Suprapubic skin (tissue), 4 donors: ENCODE measurements at places on chromosomes 2 and 18. TPM values are rescaled to one million over a fixed set of nuclear protein-coding genes. Genes with fewer than 3 reads are reported as not detected.

Gene OR6B2
- total RNA-seq: not detected

Gene ACVR1C
- 0.44 TPM for total RNA-seq

GRCh38 chr2:42924418-42924886, 132.1 kb upstream of the HAAO start:
- H3K27ac ChIP-seq: peak overlapping the region; percentile 92
- H3K36me3 ChIP-seq: no peaks in the 10 kb centered on the region
- H3K4me3 ChIP-seq: no peak overlapping the region
- no peaks in the 10 kb centered on the region for H3K27me3 ChIP-seq

DNA sequence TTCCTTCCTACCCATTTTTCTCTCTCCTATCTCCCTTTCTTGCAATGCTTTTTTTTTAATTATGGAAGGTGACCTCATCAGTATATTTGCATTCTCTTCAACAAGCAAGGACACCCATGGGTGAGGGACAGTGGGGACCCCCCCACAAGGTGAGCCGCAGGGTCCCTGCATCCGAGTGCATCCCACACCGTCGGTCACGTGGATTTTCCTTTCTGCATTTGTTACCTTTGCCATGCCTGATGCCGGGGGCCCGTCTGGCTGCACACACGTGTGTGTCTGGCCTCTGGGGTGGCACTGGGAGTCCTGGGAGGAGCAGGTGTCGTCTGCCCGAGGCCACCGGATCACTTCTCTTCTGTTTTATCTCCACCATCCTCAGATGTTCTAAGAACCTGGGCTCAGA, 30.1 kb upstream of the SNTG2 start:
- H3K27me3 ChIP-seq: peaks cover 2% of the 10 kb centered on the region
- H3K27ac ChIP-seq: no peak overlapping the region
- no peaks in the 10 kb centered on the region for H3K36me3 ChIP-seq
- H3K4me1 ChIP-seq: no peaks in the 10 kb centered on the region
- no peak for DNase-seq
- no peak overlapping the region for H3K4me3 ChIP-seq

GRCh38 chr2:137870682-137871081, 93.6 kb upstream of the HNMT start:
- no peak overlapping the region for H3K4me3 ChIP-seq
- no peaks in the 10 kb centered on the region for H3K27me3 ChIP-seq
- no peaks in the 10 kb centered on the region for H3K4me1 ChIP-seq
- H3K27ac ChIP-seq: no peak overlapping the region
